ENCODE measurements at places on chromosomes 4 and X.

- no peak for DNase-seq
Measured at GRCh38 chr4:127015667-127016117, 617.1 kb upstream of the INTU start.

- no peak for DNase-seq
Measured at GRCh38 chrX:39577985-39578869, 519.5 kb downstream of the BCOR start.

- DNase-seq, result no peak
Measured at GRCh38 chrX:134894373-134894895, 96.4 kb upstream of the SMIM10 start.

- no peak for DNase-seq
Measured at GRCh38 chr4:54548098-54548620, 109.6 kb upstream of the KIT start.

DNA sequence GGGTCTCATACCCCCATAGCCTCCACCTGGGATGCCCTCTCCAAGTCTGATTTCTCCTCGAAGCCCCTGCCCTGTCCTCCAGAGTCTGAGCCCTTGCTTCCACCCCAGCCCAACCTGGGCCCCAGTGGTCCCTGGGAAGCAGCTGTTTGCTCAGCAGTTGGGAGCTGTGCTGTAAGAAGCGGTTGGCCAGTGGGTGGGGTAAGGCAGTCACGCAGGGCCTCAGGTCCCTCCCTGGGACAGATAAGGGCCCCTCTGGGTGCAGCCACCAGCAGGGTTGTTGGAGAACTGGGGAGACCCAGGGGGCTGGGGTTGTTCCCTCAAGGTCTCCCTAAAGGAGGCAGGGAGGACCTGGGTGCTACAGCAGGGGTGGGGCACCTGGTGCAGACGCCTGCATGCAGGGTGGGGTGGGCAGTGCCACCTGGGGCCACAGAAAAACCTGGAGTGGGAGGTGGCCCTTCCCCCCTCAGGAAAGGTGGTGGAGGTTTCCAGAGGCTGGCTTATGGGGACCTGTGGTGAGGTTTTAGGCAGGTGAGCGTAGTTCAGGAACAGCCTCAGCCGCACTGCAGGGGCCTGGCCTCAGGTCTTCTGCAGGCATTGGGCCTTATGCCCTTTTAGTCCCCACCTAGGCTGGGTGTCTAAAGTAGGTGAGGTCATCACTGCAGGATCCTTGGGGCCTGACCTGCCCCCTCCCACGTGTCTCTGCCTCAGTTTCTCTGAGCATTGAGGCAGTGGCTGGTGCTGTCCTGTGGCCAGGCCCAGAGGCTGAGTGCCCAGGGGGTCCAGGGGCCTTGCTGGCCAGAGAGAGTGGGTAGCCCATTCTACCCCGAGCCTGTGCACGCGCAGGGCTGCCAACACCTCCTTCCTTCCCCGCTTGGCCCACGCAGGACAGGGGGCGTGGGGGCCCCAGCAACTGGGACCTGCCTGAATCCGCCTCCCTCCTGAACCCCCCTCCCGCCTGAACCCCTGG lies 3.1 kb upstream of the SLC26A1 start:
- no peak for DNase-seq

DNA sequence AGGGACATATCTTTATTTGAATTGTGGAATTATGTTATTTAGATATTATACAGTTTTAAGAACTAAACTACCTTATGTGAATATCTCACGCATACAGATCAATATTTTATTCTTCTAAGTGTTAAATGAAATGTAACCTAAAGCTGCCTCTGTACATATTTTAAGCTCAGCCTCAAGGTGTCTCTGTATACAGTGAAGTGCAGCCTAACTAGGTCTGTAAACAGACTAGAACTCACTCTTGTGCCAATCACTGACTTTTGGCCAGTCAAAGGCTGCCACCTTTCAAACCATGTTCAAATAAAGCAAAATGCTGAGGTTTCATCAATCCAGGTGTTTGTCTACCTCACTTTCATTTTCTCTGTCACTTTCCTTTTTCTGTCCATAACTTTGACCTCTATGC lies 1074.5 kb upstream of the PRKX start:
- DNase-seq, result no peak

DNA sequence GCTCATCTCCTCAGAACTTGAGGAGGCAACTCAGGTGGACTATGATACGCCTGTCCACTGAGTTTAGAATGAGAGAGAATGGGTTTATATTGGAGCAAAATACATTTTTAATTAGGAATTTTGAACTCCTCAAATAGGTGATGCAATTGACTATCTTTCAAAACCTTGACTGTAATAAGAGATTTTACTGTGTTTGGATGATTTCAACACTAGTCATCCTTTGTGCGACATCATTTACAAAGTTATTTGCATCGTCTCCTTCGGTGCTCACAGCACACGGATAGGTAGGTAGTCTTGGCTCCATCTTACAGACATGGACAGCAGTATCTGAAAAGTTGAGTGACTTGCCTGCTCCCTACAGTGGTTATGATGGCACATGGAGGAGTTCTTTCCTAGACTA lies 67.0 kb downstream of the AASDH start:
- DNase-seq, result no peak

- DNase-seq, result no peak
Measured at GRCh38 chr4:151811403-151811802, 50.6 kb upstream of the GATB start.

DNA sequence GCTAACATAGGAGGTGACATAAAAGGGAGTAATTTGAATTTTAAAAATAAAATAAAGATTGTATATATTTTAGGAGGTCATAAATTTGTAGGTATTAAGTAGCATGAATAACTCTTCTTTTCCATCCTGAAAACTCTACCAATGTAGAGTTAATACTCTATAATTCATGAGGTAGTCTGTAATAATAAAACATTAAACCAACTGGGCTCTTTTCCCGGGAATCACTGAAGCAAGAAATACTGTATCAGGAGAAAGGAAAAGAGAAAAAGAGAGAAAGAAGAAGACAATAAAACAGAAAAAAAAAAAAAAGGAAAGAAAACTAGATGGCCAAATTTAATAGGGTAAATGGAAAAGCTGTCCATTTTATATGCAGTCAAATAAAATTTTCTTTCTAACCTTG lies 984.4 kb downstream of the CCSER1 start:
- DNase-seq, result no peak

GRCh38 chrX:73525928-73526690 lies 36.9 kb upstream of the CHIC1 start:
- no peak for DNase-seq

GRCh38 chr4:1233641-1234308 lies 15.2 kb downstream of the CTBP1 start:
- no peak for DNase-seq

DNA sequence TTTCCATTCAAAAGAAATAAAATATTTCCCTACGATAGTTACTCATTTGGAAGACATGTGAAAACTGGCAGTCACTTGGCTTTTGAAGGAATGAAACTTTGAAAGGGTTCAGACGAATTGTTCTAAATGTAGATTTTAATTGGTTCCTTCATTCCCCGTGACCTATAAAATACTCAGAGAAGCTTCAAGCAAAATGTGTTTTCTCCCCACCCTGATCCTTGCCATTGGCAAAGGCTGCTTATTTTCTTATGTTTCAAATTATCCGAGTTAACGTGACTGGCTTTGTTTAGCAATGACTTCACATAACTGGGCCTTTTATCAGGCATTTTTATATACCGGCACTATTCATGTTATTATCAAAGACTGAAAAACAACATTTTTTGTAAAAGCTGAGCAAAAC lies 204.1 kb upstream of the NEIL3 start:
- no peak for DNase-seq
